ENCODE measurements at places on chromosomes 7 and 10.

- DNase-seq, result no peak
Measured at GRCh38 chr7:150924369-150924781, 53.7 kb downstream of the KCNH2 start.

- DNase-seq, result no peak
Measured at GRCh38 chr7:8214244-8214824, 47.6 kb downstream of the ICA1 start.

- no peak for DNase-seq
Measured at GRCh38 chr10:78473006-78473405, 439.3 kb downstream of the RPS24 start.

GRCh38 chr10:106935978-106936451 lies 228.5 kb downstream of the SORCS1 start:
- no peak for DNase-seq

DNA sequence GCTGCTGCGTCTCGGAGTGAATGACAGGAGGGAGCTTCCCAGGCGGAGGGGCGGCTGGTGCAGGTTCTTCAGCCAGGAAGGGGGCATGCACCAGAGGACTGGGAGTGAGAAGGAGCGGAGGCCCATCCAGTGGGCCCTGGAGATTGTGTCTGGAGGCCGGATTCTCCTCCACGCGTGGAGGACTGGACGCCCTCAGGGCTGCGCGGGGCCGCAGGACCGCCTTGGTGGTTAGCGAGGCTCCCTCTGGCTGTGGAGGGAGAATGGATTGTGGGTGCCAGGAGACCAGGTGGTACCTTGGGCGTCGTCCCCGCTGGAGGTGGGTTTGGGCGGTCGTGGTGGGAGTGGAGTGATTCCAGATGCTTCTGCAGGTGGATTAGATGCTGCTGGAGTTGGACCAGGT lies 68.9 kb downstream of the ELFN1 start:
- no peak for DNase-seq

DNA sequence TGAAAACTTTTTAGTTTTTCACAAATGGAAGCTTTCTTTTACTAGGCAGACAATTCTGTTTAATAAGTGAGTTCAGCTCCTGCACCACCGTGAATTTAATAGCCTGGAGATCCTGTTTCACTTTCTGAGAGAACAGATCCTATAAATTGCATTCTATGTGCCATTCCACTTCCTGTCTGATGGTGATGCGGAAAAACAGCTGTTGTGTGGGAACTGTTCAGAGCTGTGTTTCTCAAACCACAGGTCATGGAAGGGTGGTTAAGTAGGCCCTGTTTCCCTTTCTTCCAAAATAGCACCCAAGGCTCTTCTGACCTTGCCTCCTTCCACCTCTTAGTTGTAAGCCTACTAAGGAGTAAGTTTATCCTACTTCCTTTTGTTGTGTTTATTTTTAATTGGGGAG lies 97.2 kb upstream of the DKK1 start:
- DNase-seq, result no peak

DNA sequence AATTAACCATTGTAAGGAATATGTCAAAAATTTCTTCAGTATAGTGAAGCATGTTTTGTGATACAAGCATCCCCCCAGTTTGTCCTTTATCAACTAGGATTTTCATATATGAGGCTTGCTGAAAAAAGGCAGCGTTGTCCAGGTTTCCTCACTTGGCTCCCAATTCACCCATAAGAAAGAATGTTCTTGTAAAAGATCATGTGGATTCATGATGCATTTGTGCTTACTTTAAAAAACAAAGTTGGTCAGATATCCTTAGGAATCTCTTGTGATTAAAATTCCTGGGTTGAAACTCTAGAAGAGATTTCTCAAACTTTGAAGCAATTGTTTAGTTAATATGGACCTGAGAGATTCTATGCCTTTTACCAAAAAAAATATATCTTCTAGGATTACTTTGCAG lies 181.8 kb downstream of the KIAA1217 start:
- DNase-seq, result no peak

DNA sequence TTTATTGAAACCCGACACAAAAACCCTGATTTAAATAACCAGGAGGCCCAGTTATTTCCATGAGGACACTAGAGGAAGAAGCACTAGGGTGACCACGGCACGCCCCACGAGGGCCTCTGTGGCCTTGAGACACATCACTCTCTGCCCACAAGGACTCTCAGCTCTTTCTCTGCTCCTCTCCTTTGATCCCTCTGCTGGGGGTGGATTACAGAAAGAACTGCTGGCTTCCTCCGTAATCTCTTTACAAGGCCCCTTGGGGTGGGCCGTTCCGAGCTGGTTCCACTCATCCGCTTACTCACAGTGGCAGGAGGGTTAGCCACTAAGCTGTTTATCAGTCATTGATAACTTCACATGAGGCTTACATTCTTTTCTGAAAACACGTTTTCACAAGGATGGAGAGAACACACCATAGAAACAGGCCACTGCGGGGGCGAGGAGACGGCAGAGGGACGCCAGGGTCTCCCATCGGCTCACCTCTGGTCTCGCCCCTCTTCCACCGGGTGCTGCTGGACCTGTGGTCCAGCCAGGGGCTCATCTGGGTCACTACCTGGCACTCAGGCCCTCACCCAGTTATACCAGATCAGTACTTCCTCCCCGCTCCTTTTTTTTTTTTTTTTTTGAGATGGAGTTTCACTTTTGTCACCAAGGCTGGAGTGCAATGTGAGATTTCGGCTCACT lies 17.6 kb upstream of the PFKFB3 start:
- DNase-seq, result no peak

- DNase-seq, result no peak
Measured at GRCh38 chr7:130288829-130289228, 4.1 kb upstream of the CPA4 start.

GRCh38 chr7:95467912-95468607 lies 17.7 kb upstream of the ASB4 start:
- DNase-seq, result no peak

GRCh38 chr10:111298031-111298430 lies 221.2 kb downstream of the ADRA2A start:
- no peak for DNase-seq

GRCh38 chr7:111324228-111324627 lies 233.3 kb downstream of the LRRN3 start:
- no peak for DNase-seq

GRCh38 chr10:17203416-17203815 lies 1.9 kb upstream of the TRDMT1 start:
- no peak for DNase-seq

GRCh38 chr7:36490419-36490830 lies 100.8 kb downstream of the ANLN start:
- no peak for DNase-seq

- no peak for DNase-seq
Measured at GRCh38 chr7:114835861-114836260, 86.0 kb upstream of the MDFIC start.

All from NCI-H1694 (cell line).